Bronchial epithelial cell (primary cell): ENCODE measurements at places on chromosomes 1 and 21. TPM values are rescaled to one million over a fixed set of nuclear protein-coding genes. Genes with fewer than 3 reads are reported as not detected.

HES3 gene
- not detected in 2 replicates for total RNA-seq

CRB1 gene
- under 0.01 TPM in 2 replicates for total RNA-seq

SYCP1 gene
- not detected in 2 replicates for total RNA-seq

- DNase-seq = no peak
Measured at GRCh38 chr1:25614501-25615171, 2.0 kb upstream of the MAN1C1 start.

DNA sequence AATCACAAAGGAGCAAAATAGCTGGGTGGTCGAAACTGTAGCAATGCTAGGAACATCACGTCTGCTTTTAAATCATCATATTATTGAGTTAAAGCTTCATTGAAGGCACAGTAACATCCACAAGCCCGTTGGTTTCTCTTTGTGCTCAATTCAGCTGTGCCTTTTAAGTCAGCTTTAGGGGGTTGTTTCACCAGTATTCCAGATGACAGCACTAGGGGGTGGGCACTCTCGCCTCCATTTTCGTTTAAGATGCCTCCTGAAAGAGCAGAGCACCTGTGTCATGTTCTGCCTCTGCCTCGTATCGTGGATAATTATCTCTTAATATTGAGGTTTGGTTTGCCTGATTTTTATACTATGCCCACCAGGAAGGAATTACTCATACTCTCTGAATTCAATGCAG, 139.8 kb upstream of the PTBP2 start:
- no peak for DNase-seq

DNA sequence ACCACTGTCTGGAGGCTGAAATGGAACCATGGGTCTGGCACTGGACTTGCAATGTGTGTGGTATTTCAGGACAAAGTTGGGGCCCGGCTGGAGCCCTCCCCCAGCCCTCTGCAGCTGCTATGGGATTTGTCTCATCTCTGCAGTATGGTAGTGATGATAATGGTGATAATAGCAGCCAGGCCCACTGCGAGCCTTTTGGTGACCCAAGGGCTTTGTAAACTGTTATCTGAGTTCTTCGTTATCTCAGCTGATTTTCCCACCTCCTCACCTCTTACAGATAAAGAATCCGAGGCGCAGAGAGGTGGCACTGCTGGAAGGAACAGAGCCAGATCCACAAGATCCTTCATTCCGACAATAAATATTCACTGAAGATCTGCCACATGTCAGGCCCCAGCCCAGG, 11.7 kb upstream of the WNT4 start:
- no peak for DNase-seq

- no peak for DNase-seq
Measured at GRCh38 chr1:101137144-101138126, 99.4 kb upstream of the S1PR1 start.

DNA sequence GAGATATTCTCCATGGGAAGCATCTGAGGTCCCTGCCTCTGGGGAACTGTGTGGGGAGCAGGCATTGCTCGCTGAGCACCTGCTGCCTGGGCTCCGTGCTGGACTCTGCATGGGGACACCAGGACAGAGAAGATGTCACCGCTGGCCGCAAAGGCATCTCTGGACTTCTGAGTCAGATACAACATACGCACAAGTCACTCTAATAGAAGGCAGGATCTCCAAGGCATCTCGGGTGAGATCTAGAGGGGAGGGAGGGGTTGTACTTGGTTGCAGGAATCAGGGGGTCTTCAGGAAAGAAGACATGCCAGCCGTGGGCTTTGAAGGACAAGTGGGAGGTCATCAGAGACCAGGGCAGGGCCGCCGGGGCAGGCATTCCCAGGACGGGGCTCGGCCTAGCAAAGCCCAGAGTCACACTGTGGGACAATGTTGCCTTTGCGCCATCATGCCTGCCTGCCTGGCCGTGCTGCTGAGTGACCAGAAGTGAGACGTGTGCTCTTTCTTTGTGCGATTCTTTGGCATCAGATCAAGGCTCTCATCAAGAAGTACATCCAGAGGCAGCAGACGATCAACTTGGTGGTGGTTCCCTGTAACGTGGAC, 28.3 kb downstream of the MX2 start:
- DNase-seq = no peak

- no peak for DNase-seq
Measured at GRCh38 chr1:33171977-33172813, 9.6 kb downstream of the TRIM62 start.

DNA sequence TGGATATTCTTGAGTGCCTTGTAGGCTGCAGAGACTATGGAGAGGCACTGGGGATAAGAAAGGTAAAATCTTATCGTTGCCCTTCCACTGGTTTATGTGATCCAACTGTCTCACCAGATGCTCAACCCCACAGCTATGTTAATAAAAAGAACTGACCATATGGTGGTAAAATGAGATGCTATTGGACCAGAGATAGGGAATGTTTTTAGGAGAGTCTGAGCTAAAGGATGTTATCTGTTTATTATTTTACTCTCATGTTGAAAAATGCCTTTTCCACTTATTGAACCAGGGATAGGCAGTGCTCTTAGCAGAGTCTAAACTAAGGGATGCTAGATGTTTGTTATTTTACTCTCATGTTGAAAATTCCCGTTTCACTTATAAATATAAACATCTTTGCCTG, 172.8 kb upstream of the GREM2 start:
- DNase-seq = no peak
